ENCODE measurements at places on chromosomes 5 and 9. TPM values are rescaled to one million over a fixed set of nuclear protein-coding genes. Genes with fewer than 3 reads are reported as not detected.

The TAF1L gene
- total RNA-seq = not detected

The CCNI2 gene
- 0.07 TPM for total RNA-seq

The OGN gene
- total RNA-seq = not detected

The ABLIM3 gene
- 21.0 TPM for total RNA-seq

The SHOC1 gene
- total RNA-seq = 0.02 TPM

The ABITRAM gene
- 23.1 TPM for total RNA-seq

The MYMK gene
- total RNA-seq = not detected

The LECT2 gene
- total RNA-seq = not detected

The ZCCHC7 gene
- total RNA-seq = 13.3 TPM

The C9 gene
- not detected for total RNA-seq
